ENCODE measurements at places on chromosomes 2 and 18.

DNA sequence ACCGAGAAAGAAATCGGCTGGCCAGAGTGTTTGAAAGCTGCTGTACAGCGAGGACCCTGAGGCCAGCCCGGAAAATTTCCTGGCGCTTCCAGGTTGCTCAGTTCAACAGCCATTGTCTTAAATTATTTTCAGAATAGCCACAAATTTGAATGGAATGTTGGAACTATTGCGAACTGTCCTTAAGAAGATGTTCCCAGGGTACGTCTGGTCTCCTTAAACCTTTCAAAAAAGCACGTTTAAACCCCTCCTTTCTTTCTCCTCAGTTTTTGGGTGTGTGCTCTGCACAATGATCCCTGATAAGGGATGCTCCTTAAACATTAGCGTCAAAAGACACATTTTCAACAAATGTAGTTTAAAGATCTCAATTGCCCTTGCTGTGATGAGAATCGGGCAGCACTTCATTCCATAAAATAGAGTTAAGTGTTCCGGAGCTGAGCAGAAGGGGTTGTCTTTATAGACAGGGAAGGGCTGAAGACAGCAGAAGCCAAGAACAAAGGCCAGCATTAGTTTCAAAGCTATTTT is 14.5 kb upstream of the LPIN2 start:
- DNase-seq = no peak

DNA sequence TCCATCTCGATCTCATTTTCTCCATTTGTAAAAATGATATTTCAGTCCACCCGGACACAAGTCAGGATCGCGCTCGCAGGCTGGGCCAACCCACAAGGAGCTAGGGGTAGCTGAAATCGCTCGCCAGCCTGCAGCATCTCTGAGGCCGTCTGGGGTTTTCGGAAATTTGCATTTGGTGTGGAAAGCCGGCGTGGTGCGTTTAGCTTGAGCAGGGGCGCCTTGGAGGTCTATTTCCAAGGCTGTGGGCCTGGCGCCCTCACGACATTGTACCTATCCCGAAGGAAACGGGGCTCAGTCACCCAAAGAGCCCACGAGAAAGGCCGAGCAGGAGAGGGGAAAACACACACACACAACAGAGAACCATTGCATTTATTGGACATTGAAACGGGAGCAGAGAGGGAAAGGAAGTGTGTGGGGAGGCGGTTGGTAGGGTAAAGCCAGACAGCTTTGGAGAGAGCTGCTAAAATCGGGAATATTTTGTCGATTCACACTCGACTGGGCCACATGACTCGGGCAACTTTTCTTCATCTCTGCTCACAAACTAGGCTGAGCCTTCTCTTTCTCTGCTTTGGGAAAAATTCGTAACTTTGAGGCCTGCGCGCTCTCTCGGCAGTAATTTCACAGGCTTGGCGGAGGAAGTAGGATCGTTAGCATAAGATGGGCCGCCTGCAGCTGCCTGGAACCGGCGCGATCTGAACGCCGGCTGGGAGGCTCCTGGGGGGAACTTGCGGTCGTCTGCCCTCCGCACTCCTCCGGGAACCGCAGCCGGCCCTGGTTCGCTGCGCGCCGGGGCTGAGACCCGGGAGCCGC is 1.1 kb upstream of the HOXD8 start:
- DNase-seq = no peak

DNA sequence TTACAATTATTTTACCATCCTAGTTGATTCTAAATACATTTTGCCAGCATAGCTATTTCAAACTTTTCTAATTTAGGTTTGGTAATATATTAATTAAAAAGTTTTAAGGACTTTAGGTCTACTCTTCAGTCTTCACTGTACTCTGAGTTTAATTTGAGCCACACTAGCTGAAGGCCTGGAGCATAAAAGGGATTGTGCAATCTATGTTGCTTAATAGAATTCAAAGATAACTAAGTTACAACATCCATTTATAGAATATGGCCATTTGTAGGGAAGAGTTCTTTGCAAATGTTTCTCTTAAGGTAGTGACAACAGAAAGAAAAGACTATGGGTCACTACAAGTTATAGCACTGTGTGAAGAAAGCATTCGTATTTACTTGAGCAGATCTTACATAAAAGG is 702.2 kb upstream of the NRXN1 start:
- no peak for DNase-seq

DNA sequence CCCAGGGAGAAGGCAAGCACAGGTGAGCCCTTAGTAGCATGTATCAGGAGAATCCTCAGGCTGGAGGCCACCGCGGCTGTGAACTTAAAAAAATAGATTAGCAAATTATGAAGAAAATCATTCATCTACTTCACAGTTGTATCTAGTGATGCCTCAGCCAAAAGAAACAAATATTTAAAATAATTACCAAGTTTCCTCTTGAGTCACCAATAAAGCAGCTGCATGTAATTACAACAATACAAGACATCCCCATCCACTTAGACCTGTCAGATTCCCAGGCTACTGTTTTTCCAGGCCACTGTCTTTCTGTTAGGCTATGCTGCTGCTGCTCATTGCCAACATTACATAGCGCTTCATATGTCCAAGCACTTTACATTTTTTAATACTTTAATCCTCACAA is 54.6 kb upstream of the PHLPP1 start:
- no peak for DNase-seq

GRCh38 chr18:74499633-74500032 is 3.5 kb downstream of the CNDP2 start:
- DNase-seq = no peak

DNA sequence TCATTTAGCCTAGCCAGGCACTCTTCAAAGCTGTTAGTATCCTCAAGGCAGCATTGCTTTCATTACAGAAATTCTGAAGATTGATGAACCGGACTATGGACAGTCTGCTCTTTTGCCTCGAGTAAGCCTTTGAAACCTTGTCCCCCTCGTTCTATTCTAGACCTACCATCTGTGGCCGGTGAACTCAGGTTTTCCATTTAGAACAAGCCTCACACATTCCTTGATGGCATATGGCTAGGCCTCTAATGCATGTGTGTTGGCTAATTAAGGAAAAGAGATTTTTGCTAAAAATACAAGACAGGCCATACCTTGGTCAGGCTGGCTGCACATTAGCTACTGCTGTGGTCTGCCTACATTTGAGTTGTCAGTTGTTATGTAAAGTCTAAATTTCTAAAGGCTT is 111.8 kb downstream of the CERS6 start:
- no peak for DNase-seq

DNA sequence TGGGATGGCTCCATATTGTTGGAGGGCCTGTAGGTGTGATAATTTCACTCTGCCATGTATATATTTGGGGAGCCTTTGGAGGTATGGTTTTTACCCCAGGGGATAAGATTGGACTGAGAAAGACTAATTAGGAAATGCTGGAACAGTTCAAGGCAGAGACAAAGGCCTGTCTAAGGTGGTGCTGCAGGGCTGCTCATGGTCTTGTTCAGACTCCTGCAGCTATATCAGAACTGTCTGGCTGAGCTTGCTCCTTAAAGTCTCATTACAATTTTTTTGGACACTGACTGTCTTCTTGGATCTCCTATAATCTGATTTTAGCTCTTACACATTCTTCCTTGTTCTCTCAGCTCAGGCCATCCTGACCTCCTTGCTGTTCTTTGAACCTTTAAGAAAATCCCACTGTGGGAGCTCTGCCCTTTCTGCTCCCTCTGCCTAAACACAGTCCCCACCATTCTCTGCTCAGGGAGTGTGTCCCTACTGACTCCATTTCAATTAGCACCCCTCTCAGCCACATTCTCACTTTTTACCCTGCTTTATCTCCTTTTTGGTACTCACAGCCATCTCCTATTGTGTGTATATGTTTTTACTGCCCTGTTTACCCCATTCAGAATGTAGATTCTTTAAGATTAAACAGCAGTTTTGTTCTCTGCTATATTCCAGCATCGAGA is 468.7 kb upstream of the FANCL start:
- no peak for DNase-seq

Data from GM12892 (cell line).